Retinal pigment epithelial cell (primary cell): ENCODE measurements at places on chromosomes 1 and 21.

DNA sequence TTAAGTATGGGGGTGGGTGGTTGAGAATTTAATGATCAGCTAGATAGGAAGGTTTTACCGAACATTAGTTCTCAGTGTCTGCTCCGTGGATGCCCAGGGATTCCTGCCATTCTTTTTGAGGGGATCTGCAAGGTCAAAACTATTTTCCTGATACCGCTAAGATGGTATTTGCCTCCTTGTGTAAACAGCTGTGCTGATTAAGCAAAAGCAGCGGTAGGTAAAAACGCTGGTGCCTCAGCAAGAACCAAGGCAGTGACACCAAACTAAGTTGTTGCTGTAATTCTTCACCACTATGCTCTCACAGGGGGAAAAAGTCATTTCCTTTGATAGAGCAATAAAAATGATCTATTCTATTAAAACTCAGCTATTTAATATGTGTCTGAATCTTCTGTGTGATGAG, 229.0 kb downstream of the FMN2 start:
- no peak for DNase-seq

- DNase-seq: no peak
Measured at GRCh38 chr1:193421487-193421886, 235.1 kb upstream of the B3GALT2 start.

DNA sequence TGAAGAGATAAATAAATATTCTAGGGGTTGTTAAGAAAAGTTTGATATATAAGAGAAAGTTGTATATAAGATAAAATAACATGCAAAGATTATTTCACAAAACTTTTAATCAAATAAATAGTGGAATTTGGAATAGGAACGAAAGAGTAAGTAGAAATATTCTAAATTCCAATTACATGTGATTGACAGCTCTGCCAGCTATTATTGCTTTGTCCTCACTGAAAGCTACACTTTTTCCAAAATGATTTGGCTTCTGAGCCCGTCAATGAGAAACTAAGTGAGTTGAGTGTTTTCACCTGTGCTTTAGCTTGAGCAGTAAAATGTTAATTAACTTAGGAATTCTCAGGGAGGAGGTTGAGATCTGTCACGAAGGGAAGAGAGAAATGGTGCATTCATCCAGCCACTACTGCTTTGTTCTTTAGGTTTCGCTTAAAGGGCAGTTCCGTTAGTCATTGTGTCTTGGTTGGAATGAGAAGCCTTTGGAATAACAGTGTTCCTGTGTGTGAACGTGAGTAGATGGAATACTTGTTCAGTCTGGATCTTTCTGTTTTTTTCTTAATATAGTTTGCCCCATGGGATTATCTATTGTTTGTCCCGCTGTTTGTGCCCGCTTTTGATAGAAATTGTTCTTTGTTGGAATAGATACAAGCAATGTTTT, 63.3 kb upstream of the CR1L start:
- DNase-seq: no peak

GRCh38 chr1:6918186-6918924, 133.1 kb downstream of the CAMTA1 start:
- DNase-seq: no peak

- peak; percentile 64 for DNase-seq
Measured at GRCh38 chr1:159996653-159997052, 35.1 kb downstream of the PIGM start.

- no peak for DNase-seq
Measured at GRCh38 chr1:84410328-84411095, 12.2 kb downstream of the DNASE2B start.

- no peak for DNase-seq
Measured at GRCh38 chr1:36187800-36188593, 32.0 kb downstream of the MAP7D1 start.

DNA sequence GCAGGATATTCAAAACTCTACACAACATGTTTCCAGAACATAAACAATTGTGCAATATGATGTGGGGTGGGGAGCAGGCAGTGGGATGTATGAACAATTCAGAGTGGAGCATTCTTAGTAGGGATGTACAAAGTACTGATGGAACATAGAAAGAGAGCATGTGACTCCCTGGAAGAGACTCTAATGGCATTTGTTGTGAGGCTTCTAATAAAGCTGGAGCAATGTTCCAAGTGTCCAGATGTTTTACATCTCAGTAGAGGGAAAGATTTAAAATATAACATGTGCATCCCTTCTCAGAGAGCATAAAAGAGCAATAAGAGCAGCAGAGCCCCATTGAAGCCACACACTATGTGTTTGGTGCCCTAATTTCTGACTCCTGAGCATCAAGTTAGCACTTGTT, 116.5 kb downstream of the BRINP2 start:
- no peak for DNase-seq

DNA sequence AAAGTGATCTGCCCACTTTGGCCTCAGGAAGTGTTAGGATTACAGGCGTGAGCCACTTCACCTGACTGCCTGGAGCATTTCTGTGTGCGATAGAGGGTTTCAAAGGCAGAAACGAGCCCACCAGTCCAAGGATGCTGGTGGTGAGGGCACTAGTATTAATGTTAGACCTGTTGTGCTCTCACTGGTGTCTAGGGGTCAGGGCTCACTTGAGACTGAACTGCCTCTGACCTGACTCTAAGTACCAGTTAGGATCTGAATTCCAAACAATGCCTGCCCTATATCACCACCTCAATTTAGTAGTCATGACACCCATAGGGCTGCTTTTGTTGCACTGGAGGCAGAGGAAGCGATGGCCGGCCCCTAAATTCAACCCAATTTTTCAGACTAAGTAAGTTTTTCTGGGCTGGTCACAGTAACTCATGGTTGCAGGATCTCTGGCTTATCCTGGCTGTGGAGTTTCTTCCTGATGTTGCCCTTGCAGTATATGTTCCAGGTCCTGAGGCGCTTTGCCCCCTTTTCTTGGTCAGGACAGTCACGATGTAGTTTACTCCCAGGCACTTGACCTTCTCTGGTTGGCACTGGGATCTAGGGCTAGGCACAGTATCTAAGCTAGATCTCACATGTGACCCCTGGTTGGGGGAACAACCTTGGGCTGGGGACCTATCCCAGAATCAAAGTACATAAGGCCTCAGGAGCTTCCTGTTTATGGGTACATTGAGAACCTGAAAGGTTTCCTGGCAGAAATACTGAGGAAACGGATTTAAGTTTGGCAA, 4.5 kb downstream of the CCDC17 start:
- DNase-seq: no peak

GRCh38 chr1:234667600-234668576, 57.9 kb upstream of the IRF2BP2 start:
- no peak for DNase-seq

DNA sequence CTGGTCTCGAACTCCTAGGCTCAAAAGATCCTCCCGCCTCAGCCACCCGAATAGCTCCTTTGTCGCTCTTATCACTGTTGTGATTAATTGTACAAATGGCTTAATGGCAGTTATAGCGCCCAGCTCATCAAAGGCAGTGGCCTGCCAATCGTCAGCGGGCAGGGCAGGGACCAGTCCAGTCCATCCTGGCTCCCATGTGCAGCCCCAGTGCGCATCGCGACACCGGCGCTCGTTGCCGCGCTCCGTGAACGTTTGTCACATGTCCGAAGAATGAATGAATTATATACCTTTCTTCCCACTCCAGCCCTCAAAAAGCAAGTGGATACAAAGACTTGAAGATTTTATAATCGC, 18.4 kb downstream of the MTX1 start:
- no peak for DNase-seq

DNA sequence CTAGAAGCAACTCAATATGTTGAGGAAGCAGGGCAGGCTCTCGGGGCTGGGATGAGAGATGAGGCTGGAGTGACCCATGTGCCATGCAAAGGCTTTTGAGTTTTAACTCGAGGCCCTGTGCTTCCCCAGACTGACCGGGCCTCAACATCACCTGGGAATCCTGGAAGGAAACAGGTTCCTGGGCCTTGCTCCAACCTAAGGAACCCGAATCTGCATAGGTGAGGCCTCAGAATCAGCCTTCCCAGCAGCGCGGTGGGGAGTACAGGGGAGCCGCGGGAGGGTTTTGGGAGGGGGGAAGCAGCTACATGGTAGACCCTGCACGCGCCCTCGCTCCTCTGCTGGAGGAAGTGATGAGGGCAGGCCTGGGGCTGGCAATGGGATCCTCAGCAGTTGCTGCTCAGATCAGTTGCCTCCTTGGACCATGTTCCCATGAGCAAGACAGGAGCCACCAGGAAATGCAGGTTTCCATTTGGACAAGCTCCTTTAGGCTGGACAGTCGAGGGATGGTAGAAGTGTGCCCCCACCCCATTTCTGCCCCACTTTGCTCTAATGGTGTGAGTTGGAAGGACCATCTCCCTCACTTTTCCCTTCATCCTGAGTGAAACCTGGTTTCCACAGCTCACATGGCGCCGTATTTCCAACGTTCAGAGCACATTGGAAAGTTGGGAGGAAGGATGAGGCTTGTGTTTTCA, 4.5 kb upstream of the KIAA1614 start:
- no peak for DNase-seq

GRCh38 chr1:81989524-81989923, 188.8 kb downstream of the ADGRL2 start:
- DNase-seq: no peak

GRCh38 chr1:234372011-234372757, 1.1 kb upstream of the COA6 start:
- no peak for DNase-seq

DNA sequence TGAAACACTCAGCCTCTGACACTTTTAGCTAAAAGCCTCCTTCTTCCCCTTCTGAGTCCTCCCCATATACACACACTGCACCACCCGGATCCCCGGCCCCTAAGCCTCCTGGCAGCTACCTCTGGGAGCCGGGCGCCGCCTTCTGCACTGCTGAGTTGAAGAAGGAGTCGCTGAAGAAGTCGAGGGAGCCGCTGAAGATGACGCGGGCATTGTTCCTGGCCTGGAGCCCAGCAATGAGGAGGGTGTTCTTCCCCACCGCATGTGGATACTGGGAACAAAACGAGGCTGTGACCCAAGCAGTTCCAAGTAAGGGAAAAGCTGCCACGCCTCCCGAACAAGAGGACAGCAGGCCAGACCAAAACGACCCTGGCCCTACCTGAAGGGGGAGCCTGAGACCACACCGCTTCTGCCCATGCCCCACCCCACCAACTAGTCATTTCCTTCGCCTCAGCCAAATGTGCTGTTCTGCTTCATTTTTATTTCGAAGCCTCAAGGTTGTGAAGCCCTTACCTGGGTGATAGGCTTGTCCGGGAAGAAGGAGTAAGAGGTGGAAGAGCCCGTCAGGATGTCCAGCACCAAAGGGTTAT, 7.0 kb downstream of the DDOST start:
- no peak for DNase-seq

- DNase-seq: no peak
Measured at GRCh38 chr1:80341021-80341420, 1334.5 kb upstream of the ADGRL4 start.

GRCh38 chr1:208829595-208829994, 585.4 kb upstream of the PLXNA2 start:
- no peak for DNase-seq

DNA sequence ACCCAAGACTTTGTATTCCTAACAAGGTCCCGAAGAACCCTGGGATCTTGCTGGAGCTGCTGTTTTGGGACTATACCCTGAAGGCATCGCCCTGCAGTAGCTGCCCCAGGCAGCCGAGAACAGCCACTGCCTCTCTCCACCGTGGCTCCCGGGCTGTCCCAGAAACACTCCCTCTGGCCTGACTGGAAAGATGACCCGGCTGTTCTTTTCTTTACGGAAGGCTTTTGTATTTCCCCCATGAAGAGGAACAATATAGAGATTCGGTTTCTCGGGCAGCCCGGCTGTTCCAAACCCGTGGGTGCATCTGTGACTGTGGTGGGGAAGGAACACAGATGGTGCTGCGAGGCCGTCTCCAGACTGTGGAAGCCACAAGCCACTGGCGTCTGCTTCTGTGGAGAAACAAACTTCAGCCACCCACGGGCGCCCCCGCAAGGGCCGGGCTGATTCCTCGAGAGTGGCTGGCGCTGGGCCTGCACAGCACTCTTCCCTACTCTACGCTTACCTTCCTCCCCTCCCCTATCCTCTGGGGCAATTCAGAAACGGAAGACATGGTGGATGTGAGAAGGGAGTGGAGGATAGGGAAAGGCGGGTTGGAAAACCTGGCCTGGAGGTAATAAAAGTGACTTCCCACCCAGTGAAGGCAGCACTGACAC, 33.7 kb upstream of the VASH2 start:
- DNase-seq: no peak

GRCh38 chr1:181314959-181315358, 168.4 kb upstream of the CACNA1E start:
- no peak for DNase-seq

DNA sequence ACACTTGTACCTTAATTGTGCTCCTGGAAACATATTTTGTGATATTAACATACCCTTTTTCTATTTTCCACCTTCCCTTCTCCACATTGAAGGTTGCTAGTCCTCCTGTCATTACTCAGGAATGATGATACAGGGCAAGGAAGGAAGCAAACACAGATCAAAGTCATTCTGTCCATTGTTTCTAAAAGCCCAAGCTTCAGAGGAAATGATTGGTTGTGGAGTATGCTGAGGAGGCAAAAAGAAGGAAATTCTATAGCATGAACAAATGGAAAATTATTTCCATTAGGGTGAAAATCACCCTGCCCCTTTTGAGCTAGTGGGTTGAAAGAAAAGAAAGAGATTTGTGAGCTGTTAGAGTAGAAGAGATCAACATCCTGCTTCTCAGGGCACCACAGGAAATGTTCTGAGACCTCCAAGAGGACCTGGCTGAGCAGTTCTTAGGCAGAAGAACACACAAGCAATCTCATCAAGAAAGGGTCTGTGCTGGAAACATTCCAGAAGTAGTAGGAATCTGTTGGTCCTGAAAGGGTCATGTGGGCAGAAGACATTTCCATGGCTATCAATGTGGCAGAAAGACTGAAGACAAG, 29.0 kb upstream of the PRRX1 start:
- no peak for DNase-seq
